NCI-H1092 treated with DMSO at 0.1 percent for 48 hours (cell line): ENCODE measurements at places on chromosomes 1 and 21.

DNA sequence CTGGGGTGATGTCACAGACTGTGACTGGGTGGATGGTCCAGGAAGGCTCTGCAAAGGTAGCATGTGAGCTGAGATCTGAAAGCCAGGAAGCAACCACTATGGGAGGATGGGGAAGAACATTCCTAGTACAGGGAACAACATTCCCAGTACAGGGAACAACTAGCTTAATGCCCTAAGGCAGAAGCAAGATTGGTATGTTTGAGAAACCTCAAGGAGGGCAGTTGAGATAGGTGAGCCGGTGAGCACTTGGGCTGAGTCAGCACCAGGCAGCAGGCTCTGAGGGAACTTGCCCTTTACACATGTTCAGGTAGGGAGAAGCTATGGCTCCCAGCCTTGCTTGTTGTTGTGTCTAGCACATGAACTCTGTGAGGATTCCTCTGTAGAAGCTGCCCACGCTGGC is 24.2 kb upstream of the CACNA1E start:
- DNase-seq = no peak

- DNase-seq = peak; percentile 74
Observed at GRCh38 chr21:33286600-33287456, 20.7 kb downstream of the IL10RB start.

DNA sequence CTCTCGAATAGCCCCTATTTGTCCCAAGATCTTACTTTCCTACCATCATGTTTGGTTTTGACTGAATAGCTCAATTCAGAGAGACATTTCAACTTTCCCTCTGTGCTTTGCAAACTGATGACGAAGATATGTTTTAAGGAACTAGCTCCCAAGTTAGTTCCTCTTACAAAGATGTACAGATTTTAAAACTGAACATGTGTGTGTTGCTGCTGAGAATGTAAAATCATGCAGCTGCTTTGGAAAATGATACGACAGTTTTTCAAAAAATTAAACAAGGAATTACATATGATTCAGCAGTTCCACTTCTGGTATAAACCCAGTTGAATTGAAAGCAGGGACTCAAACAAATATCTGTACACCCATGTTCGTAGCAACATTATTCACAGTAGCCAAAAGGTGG is 33.6 kb downstream of the KIF26B start:
- DNase-seq = no peak

DNA sequence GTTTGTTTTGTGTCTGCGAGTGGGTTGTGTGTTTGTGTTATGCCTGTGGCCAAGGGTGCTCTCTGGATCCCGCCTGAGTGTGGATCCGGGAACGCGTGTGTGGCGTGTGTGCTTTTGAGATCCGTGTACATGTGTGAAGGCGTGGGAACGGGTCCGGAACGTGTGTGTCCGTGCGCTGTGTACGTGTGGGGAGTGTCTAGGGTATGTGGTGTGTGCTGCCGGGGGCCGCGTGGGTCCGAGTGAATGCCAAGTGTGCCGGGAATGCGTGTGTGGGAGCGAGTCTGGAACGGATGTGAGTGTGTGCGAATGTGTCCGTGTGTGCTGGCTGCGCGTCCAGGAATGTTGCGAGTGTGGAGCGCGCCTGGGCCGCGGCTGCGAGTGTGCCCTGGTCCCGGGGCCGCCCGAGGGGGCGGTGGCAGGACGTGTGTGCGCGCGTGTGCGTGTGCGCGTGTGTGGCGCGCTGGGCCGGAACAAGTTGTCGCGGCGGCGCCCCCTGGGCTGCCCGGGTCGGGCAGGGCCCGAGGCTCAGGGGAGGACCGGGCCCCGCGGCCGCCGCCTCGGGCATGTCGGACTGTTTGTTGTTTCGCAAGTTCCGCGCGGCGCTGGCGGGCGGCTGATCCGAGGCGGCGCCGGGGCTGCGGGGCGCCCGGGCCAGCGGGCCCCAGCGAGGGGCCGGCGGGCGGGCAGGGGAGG is 953 bp downstream of the PTPRU start:
- no peak for DNase-seq

- DNase-seq = no peak
Observed at GRCh38 chr1:182235604-182235951, 156.0 kb downstream of the GLUL start.

DNA sequence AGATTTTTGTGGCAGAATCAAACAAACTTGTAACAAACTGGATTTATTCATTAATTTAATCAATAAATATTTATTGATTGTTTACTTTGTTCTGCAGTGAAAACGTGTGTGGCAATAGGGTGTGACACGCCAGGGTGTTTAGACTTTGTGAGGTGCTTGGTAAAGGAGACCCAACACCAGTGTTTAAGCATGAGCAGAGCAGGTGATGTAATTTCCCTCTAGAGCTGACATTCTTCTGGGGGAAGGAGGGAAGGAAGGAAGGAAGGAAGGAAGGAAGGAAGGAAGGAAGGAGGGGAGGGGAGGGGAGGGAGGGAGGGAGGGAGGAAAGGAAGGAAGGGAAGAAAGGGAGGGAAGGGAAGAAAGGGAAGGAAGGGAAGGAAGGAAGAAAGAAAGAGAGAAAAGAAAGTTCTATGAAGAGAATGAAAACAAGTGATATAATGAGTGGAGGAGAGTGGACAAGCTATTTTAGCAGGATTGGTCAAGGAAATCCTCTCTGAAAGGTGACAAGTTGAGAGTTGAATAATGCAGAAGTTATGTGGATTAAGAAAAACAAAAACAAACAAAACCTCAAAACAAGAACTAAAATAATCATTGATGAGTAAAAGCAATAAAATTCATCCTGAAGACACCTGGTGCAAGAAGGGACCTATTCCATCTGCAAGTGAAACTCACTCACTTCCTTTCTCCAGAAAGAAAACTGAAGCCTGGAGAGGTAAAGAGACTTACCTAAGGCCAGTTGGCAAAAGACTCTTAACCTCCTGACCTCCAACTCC is 60.8 kb downstream of the TSEN15 start:
- DNase-seq = no peak

DNA sequence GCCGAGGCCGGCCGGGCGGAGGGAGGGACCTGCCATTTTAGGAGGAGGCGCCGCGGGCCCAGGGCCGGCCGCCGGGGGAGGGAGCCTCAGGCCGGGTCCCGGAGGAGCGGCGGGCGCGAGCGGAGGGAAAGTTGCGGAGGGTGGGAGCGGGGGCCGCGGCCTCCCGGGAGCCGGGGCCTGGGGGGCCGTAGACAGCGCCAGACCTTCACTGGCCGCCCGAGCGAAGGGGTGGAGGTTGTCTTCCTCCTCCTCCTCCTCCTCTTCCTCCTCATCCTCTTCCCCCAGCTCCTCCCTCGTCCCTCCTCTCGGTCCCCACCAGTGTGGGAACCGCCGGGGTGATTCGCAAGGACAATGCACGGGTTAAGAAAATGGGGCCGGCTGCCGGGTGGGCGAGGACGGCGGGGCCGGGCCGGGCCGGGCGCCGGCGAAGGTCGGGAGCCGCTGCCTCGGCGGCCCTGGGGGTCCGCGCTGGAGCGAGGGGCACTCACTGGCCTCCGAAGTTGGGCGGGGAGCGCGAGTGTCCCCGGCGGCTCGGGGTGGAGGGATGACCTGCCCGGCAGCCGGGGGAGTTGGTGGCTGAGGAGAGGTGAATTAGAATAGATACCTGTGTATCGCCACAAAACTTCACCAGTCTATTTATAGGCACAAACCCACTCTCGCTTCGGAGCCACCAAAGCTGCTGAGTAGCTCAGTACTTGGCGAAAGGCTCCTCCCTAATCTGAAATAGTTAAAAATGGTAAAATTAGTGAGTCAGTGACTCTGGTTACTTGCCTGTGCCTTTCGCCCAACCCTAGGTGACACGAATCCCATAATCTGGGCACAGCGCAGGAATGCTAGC is 1.3 kb downstream of the DYRK1A start:
- DNase-seq = peak; percentile 21

DNA sequence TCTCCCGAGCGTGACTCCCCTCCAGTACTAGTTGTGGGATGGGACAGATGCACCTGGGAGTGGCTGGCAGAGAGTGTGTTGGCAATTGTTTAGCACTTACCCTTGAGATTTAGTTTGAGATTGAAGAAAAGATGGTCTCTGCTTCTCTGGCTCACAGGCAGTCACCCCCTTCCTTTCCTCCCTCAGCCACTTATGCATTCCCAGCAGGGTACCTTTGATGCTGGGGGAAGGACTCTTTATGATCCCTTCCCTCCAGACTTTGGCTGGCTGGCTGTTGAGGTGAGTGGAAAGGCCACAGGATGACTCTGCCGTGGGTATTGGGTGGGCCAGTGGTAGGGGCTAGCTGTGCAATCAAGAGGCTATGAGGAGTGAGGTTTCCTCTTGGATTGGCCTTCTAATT is 236.8 kb downstream of the CAMTA1 start:
- DNase-seq = no peak

DNA sequence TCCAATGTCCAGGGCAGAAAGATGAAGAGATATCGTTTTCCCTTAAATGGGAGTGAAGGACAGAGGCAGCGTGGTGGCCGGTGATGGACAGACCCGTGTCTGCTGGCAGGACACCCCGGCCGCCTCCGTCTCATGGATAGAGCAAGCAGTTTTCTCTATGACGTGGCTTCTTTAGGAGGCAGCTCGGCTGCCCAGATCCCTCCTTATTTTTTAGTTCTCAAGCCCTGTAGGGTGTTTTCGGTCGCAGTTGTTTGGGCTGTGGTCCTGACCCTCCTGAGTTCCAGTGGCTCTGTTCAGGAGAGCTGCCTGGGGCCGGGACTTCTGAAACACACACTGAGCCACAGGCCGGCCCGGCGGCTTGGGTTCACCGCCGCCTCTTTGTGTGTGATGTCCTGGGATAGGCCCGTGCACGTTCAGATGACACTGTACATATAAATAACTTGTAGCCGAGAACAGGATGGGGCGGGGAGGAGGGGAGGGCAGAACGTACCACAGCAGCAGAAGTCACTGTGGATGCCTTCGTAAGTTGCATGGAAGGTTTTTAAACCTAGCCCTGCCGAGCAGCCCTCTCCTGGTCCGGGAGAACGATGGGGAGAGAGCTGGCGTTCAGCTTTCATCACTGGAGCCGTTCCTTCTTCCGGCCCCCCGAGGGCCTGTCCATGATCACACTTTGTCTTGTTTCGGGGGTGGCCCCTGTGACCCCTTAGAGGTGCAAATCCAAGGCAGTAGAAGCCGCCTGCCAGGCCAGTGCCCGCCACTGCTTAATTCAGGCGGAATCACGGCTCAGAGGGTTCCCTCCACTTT is 65.2 kb downstream of the SIK1 start:
- peak; percentile 75 for DNase-seq

GRCh38 chr21:25512095-25513081 is 94.9 kb downstream of the MRPL39 start:
- DNase-seq = no peak

DNA sequence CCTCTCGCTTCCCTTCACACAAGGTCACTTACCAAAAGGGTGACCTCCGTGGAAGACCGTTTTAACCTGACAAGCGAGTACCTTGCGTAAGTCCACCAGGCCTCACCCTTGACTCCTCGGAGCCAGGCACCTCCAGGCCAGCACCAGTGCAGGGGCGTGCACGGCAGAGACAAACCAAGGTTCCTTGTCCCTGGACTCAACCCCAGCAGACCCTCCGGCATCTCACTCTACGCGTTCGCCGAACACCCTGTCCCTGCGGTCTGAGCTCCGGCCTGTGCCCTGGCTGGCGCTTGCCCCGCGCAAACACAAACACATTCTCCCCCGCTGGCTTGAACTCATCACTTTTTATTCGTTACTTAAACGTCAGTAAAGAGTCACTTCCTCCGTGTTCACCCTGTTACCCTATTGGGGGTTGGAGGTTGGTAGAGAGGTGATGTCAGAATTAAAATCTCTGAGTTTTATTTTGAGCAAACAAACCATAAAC is 4.5 kb downstream of the TBX15 start:
- no peak for DNase-seq

- DNase-seq = no peak
Observed at GRCh38 chr1:159779403-159779851, 1.3 kb upstream of the DUSP23 start.

DNA sequence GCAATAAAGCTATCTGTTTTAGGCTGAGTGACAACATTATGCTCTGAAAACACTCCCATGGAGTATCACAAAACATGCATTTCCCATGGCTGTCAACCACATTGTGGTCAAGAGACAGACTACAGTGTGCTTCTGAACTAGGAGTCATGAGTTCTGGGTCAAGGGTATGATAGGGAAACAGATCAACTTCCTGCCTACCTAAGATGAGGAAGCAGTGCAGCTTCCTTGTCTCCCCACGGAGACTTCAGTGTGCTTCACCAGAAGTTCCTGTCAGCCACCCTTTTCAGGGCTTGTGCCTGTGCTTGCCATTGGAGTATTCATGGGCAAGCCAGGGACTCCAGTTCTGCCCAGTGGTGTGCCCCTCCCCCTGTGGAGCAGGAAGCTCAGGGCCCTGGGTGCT is 19.9 kb downstream of the LCE3E start:
- DNase-seq = no peak

DNA sequence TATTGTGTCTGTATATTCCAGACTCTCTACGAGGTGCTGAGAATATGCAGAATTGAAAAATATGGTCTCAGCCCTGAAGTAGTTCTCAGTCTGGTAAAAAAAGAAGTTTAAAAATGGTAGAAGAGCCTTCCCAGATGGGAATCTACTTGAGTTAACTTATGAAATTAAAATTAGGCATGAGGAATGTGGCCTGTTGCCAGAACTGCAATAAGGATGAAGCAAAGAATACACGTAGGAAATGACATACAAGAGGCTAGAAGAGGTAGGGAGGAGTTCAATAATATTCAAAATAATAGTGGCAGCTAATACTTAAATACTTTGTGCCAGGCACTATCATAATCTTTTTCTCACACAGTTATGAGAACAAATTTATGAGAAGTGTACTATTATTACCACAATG is 6.3 kb downstream of the ASPM start:
- no peak for DNase-seq

GRCh38 chr1:200968469-200969410 is 54.8 kb downstream of the KIF21B start:
- DNase-seq = no peak

DNA sequence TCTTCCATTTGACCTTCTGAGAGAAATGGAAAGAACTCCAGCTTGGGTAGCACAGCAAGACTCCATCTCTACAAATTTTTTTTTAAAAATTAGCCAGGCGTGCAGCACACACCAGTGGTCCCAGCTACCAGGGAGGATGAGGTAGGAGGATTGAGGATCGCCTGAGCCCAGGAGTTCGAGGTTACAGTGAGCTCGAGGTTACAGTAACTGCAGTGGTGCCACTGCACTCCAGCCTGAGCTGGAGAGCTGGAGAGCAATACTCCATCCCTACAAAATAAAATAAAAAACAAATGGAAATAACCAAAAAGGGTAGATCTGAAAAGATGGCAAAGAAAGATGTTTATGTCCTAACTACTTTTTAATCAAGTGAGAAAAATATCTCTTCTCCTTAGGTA is 14.5 kb downstream of the POGZ start:
- no peak for DNase-seq
